ENCODE measurements at places on chromosomes 13 and 19. TPM values are rescaled to one million over a fixed set of nuclear protein-coding genes. Genes with fewer than 3 reads are reported as not detected.

- peak; percentile 76 for DNase-seq
Measured at GRCh38 chr19:46616631-46617322, 8.1 kb downstream of the PTGIR start.

DNA sequence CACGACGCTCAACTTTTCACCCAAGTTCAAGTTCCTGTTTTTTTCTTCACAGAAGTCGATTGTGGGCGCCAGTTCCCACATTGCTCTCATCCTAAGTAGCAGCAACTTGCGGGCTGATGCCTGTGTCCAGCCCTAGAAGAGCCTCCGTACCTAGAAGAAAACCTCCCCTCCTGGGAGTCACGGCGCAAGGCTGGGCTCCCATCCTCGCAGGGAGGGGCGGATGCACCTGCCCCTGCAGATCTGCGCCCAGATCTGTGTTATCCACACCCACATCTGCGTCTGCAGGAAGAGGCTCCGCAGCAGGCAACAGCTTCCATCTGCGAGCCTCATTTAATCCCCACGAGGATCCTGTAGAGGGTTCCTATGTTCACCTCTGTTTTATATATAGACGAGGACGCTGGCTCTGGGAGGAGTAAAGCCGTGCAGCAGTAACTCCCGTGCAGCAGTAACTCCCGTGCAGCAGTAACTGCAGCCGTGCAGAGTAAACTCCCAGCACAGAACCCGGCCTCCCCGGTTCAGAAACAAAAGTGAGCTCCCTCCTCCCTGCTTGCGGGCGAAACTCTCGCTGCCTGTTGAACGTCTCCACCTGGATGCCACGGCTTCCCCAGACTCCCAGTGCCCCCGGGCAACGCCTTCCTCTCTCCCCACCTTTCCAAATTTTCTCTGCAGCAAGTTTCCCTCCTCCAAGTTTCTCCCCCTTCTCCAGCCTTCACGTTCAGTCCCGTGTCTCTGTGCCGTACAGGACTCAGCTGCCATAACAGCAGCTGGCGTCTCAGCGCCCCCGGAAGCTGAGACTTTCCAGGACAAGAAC is 23.5 kb upstream of the LAIR1 start:
- no peak for DNase-seq

Gene ZNF850
- total RNA-seq: 6.9 TPM

DNA sequence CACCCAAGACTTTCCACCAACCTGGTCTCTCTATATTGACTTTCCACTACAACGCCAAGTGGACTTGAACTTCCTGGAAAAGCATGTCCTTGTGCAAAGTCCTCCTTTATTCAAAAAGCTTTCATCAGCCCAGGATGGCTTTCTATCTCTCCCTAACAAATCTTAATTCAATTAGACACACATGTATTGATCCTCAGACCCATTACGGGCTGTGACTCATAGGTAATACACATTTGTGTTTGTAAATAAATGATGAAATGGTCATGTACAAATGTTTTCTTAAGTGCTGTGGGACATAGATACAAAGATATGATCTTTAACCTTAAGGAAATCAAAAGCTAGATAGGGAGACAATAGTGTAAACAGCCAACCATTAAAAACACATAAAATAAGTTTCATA is 1189.7 kb downstream of the EFNB2 start:
- no peak for DNase-seq

DNA sequence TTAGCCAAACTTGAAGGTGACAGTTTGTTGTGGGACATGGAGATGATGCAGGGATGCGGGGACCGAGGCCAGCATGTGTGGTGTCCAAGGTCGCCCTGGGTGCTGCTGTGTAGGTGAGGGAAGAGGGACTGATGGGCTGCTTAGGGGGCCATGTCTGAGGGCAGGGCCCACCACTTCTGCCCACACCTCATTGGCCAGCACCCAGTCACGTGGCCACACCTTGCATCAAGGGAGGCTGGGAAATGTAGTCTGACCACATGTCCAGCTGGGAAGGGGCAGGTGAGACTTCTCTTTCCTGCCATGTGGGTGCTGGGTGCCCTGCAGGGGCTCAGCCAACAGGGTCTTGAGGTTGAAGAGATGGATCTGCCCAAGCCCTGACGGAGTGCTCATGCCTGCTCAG is 88.9 kb downstream of the KDM4B start:
- DNase-seq: peak; percentile 52

All from cerebellum (tissue), 4 donors.